ENCODE measurements at places on chromosomes 2 and 18.

DNA sequence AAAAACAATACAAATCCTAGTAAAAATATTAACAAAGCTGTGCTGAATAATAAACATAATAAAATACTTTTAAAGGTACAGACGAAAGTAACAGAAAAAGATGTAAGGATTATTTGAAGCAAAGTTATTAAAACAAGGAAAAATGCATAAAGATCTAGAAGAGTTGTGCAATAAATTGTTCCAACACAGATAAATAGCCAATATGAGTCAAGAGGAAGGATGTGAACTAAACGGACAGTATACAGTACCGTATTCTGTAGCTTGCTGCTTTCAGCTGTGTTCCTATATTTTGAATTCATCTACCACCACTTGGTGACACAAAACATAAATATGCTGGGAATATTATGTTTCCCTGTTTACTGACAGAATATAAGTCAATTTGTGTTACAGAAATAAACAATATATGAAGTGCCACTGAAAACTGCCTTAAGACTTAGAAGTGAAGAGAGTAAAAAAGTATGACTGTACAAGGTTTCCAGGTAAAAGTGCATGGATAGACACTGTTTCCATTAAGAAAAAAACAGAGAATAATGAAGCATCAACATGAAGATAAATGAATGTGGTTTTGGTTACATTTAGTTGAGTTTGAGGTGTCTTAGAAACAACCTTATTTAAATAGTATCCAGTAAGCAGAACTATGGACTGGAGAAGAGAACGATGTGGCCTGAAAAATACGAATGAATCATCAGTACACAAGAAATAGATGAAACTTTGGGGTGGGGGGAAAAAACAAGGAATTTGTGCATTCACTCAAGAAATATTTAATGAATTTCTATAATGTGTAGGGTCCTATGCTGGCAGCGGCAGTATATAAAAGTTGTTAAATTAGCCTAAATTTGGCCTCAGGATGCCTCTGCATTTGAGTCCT lies 13.1 kb downstream of the PPP3R1 start:
- no peak for DNase-seq

DNA sequence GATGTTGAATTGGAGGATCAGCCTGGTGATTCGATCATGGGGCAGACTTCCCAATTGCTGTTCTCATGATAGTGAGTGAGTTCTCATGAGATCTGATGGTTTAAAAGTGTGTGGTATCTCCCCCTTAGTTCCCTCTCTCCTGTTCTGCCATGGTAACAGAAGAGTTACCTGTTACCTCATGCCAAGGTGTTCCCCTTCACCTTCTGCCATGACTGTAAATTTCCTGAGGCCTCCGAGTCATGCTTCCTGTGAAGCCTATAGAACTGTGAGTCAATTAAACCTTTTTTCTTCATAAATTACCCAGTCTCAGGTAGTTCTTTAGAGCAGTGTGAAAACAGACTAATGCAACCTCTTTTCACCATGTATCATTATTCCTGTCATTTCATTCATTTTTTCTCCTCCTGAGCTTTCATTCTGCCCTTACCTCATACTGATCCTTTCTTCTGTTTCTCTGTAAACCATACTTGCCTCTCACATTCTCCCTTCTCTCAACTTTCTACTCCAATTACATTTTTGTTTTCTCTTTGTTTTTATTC lies 22.0 kb downstream of the STARD6 start:
- DNase-seq: no peak

DNA sequence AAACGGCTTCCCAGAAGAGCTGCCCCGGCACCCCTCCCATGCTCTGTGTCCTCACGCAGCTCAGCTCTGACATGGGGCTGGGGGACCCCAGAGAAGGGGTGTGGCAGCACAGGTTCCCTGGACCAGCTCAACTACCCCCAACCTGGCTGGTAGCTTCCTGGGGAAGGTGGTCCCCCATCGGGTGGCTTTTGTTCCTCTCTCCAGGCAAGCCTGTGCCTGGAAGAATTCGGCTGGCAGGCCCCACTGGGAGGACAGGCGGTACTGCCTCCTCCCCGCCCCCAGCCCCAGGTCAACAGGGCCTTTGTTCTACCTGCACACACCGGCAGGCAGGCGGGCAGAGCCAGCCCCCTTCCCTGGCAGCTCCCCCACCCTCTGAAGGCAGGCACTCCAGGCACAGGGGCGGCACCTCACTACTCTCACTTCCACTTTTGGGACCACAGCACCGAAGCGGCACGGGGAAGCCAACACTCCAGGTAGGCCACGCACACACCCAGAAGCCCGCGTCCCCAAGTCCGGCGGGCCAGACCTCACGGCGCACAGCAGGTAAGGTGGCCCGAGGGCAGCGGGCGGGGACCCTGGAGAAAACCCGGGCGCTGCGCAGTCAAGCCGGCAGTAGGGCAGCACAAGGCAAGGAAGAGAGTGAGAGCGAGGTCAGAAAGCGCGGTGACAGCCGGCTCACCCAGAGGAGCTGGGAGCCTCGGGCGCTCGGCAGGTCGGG lies 1.3 kb downstream of the HS6ST1 start:
- no peak for DNase-seq

DNA sequence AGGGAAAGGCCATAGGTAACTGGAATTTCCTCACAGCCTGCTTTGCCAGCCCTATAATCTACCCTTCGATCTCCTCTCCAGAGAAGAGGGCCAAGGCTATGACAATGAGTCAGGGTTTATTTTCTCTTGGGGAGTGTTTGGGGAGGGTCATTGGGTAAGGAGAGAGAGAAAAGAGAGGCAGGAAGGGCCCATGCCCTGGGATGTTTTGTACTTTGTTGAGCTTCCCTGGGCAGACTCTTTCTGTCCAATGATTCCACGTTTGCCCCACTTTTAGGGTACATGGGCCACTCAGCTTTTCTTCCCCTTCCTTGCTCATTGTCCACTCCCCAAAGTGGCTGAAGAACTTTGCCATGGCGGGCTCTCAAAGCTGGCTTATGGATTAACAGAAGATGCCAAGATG lies 224.2 kb downstream of the ALK start:
- DNase-seq: no peak

Data from nephron progenitor cell (in vitro differentiated cells).